ENCODE measurements at places on chromosomes 1 and 21.

- DNase-seq = no peak
These were observed 41.2 kb downstream of the TDRD5 start for GRCh38 chr1:179632868-179633267.

DNA sequence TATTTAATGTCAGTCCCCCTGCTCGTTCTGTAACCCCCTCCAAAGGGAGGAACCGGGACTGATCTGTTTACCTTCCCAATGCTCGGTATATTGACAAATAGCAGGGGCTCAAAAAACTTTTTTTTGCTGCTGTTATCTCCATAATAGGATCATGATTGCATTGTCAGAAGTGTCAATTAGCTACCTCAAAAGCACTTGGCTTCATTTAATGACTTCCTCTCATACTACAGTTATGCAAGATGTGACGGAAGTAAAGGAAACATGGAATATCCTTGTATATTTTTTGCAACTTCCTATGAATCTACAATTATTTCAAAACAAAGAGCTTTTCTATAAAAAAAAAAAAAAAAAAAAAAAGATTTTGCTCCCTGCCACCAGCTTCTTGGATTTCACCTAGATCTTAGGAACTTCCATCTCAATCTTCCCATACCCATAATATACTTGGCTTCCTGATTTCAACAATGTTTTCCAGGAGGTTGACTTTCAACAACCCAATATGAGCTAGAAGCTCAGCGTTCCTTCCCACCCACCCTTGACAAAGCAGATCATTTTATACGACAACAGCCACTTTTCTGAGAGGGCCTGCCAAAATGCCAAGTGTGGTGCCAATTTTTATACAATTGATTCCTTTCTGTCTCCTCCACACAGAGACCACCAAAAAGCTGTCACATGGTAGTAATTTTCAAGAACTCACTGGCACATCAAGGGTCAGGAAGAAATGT lies 71.7 kb downstream of the SETD4 start:
- peak; percentile 46 for DNase-seq

DNA sequence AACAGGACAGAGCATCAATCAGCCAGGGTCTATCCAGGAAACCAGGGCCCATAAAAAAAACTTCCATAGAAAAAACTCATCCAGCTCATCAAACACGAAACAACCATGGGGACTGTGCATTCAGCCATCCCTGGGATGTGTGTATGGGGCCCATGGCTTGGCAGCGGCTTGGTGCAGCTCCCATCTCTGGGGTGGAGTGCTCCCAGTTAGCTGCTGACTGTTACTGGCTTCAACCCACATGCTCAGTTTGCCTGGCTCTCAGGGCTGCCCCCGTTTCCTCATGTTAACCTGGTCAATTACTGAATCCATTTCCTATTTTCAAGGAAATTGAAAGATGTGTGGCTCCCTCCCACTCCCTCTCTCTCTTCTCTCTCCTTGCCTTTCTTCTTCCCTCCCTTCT lies 37.3 kb upstream of the STUM start:
- no peak for DNase-seq

- no peak for DNase-seq
These were observed 28.8 kb downstream of the GORAB start for GRCh38 chr1:170560681-170561285.

DNA sequence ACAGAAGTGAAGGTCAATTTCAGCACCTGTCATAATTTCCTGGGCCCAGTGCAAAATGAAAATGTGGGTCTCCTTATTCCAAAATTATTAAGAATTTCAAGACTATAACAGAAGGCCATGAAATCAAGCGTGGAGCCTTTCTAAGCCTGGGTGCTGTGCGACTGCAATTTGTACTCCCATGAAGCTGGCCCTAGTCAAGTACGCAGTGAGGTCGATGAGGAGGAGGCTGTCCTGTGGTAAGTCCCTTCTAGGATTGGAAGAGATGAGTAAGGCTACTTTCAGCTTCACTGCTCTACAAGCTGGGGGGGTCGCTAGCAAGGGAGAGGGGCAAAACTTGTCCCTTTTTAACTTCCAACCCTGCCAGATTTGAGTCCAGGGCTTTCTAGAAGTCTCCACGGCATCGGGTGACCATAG lies 410 bp upstream of the NUDC start:
- DNase-seq = no peak

DNA sequence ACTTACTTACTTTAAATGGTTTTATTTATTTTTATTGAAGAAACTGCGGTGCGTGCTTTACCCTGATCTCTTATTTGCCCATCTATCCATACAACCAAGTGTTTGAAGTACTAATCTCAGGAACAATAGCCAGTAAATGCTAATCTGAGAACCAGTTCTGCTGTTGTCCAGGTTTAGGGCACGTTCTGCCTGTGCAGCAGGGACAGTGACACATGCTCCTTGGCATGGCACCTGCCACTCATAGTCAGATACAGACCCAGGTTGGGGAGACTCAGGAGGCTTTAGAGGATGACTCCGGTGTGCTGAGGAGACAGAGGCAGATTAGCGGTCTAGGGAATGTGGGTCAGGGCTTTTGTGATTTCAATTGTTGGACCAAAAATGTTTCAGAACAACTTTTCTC lies 83.6 kb downstream of the NRIP1 start:
- no peak for DNase-seq

DNA sequence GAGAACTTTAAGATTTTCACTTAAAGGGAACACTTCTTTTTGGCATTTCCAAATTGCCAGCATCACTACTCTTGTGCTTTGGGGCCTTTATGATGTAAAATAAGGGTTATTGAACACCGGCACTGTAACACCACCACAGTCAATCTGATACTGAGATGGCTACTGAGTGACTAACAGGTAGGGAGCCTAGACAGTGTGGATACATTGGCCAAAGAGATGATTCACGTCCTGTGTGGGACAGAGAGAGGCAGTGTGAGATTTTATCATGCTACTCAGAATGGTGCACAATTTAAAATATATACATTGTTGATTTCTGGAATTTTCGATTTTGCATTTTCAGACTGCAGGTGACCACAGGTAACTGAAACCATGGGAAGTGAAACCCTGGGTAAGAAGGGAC lies 261.6 kb downstream of the SPATA17 start:
- no peak for DNase-seq

- peak; percentile 14 for DNase-seq
These were observed 12.9 kb downstream of the CAMK2N1 start for GRCh38 chr1:20472860-20473711.

GRCh38 chr1:213999732-214000131 lies 12.0 kb downstream of the PROX1 start:
- DNase-seq = no peak

GRCh38 chr1:209823143-209824041 lies 4.4 kb upstream of the UTP25 start:
- DNase-seq = peak; percentile 72

DNA sequence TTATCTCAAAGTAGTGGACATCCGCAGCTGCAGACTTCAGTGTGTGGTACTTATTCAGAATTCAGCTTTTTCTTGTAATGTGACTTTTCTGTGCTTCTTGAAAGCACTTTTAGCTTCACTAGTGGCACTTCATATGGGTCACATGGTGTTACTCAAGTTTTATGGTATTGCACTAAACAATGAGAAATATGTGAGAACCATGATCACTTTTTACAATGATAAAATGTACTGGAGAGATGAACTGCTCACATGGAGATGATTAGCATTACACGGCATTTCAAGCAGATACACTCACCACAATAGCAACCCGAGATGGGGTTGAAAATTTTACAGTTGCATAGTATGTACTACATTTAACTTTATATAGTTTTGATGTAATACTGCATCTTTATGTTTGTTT lies 40.1 kb upstream of the GPR52 start:
- DNase-seq = no peak

DNA sequence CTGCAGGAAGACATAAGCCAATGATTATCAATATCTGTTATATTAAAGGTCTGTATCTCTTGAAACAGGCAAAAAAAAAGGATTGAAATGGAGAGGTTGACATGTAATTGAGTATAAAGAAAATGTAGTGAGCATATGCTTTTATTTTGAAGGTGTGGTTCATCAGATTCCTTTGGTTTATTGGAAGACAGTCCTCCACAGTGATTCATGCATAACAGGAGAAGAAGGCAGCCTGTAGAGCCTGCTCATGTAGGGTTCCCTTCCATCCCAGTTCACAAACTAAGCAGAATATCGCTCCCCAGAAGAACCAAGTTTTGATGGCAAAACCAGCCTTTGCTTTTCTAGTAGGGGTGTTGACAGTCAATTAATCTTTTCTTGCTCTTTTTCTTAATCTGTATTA lies 1016.8 kb upstream of the ADGRL4 start:
- DNase-seq = no peak

GRCh38 chr21:36576441-36576840 lies 96.5 kb upstream of the CLDN14 start:
- DNase-seq = no peak

DNA sequence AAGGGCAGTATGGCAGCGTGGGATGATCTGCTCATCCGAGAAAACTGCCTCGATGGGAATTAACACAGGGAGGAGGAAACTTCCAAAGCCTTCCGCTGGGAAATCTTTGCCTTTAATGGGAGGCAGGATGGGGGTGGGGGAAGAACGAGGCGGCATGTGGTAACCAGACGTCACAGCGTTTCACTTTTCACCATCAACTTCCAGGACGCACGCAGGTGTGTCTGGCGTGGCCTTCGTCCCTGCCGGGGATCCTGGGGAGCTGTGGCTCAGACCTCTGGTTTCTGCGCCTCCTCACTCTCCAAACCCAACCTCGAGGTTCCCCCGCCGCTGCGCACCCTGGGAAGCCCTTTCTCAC lies 282 bp downstream of the RSPH1 start:
- DNase-seq = no peak

- no peak for DNase-seq
These were observed 94.7 kb downstream of the SIK1 start for GRCh38 chr21:43331962-43332828.

DNA sequence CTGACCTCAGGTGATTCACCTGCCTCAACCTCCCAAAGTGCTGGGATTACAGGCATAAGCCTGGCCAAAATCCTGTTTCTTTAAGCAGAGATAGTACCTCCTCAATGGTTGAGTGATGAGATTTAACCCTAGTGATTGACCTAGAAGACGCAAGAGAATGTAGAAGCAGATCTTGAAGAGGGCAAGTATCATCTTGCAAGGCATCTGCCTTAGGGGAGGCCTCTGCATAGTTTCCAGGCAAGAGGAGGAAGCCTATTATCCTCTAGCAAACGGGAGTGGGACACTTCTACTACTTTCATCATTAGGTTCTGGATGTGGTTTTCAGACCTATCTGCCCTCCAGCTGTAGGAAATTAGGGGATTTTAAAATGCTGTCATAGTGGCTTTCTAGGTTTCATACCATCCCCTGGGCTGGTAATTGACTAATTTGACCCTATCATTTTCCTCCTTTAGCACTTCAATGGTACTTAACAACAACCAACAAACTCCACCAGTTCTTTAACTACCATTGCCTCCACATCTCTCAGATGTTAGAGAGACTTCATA lies 10.0 kb upstream of the TRIM62 start:
- no peak for DNase-seq

GRCh38 chr21:36647279-36648093 lies 51.4 kb upstream of the SIM2 start:
- no peak for DNase-seq

DNA sequence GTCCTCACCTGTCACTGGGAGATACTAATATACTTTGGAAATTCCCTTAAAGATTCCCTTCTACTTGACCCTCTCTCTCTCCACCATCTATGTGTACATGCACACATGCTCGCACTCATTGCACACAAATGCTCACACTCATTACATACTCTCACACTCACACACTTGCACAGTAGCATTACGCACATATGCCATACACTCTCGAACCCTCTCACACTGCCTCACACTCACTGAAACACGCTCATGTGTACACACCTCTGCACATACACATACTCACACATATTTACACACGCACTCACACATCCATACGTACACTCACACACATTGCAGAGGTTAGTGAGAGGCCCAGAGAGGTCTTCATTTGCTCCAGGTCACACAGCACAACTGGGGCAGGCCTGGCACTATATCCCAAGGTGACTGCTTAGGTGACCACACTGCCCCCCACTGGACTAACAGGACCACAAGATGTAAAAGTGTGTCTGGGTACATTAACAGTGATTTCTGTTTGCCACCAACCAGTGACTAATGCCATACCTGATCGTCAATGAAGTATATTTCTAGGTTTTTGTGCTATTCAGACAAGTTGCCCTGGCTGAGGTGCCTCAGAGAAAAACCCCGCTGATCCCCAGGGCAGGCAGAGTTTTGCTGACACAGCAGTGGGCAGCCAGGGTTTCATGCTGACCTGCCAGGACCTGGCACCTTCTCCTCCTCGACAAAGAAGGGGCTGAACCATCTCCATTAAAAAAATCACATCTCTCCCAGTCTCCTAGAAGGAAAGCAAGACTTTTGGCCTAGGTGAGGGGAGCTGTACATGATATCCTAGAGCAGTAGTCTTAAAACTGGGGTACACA lies 28.5 kb upstream of the CAMK1G start:
- peak; percentile 9 for DNase-seq

- DNase-seq = peak; percentile 24
These were observed 251.8 kb downstream of the CRB1 start for GRCh38 chr1:197519741-197520334.

DNA sequence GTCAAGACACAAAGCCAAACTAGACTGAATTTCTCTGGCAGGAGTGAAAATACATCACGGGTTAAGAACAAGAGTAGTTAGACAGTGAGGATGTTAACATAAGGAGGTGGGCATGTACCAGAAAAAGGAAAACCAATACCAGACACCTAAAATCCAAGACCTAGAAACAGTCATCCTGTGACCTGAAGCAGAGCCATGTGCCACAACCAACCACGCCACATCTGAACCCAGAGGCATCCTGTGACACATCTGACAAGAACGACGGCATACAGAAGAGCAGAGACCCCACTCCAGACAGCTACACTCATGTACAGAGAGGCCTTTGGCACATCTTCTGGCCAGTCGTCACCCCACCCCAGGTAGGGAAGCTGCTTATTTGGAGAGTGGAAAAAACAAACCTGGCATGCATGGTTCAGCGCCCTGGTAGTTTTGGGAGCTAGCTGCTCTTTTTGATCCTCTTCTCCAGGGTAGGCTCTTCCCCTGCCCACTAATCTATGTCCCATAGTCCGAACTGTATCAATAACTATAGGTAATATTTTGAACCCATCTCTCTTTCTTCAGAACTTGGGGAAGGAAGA lies 72.1 kb downstream of the SLC45A1 start:
- DNase-seq = no peak

GRCh38 chr1:117671781-117672501 lies 66.1 kb downstream of the TENT5C start:
- DNase-seq = peak; percentile 31

DNA sequence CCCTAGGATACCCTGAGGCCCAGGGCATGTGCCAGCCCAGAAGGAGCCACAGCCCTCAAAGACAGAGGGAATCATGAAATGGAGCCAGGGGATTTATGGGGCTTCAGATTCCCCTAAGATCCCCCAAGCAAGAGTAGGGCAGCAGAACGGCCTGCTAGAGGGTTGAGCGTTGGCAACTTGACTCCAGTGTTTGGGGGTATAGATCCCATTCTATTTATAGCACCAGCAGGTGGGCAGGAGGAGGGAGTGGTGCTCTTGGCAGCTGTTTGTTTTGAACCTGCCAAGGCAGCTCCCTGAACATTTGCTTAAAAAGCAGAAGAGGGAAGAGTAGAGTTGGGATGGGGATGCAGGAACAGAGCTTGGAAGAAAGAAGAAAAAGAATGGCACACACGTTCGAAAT lies 33.7 kb downstream of the GLUL start:
- DNase-seq = no peak

- no peak for DNase-seq
These were observed 30.4 kb upstream of the GNG12 start for GRCh38 chr1:67863637-67864036.

All from NB4 (cell line).